SK-MEL-5 (cell line): ENCODE measurements at places on chromosomes 1 and 21.

- peak; percentile 91 for DNase-seq
These were observed 54.0 kb downstream of the APP start for GRCh38 chr21:26116456-26117011.

GRCh38 chr1:18712252-18712600 lies 81.6 kb downstream of the PAX7 start:
- DNase-seq, result no peak

GRCh38 chr1:60894130-60894529 lies 188.2 kb upstream of the NFIA start:
- no peak for DNase-seq

DNA sequence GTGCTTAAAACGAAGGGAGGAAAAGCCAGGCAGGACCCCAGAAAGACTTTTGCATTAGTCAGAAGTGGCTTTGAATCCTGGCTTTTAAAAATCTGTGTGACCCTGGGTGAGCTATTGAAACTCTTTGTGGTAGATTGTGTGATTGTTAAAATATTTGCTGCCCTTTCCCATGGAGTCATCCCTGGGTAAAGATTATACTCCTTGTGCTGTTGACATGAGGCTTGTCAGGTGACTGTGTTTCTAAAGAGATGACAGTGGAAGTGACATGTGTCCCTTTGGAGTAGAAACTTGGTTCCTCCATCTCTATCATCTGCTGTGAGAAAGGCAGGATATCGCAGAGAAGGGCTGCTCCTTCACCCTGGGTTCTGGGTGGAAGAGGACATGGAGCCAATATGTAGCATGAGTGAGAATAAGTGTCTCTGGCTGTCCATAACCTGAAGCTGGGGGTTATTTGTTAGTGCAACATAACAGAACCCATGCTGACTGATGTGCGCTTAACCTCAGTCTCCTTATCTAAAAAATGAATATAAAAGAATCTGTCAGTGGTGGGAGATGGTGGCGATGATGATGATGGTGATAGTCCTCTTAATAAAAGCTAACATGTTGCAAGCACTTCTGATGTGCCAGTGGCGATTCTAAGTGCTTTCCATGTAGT lies 187.6 kb downstream of the RHOU start:
- no peak for DNase-seq

DNA sequence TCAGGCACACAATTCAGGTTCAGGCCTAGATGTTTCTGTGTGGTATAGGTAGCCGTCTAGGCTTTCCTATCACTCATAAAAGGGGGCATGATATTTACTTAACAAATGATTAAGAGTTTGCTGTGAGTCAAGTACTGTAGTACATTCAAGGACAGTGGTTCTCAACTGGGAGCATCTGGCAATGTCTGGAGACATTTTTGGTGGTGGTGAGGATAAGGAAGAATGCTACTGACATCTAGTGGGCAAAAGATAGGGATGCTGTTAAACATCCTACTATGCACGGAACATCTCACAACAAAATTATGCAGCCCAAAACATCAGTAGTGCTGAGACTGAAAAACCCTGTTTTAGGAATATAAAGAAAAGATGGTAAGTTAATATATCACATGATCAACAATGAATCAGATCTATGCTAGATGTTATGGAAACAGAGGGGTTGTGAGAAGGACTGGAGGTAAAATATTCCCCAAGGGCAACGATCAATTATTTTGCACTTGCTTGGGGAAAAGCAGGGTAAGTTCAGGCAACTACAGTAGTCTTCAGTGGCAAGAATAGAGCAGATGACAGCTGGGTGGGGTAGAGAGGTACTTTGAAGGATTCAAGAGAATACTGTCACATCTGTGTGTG lies 4.9 kb downstream of the DNTTIP2 start:
- peak; percentile 25 for DNase-seq

DNA sequence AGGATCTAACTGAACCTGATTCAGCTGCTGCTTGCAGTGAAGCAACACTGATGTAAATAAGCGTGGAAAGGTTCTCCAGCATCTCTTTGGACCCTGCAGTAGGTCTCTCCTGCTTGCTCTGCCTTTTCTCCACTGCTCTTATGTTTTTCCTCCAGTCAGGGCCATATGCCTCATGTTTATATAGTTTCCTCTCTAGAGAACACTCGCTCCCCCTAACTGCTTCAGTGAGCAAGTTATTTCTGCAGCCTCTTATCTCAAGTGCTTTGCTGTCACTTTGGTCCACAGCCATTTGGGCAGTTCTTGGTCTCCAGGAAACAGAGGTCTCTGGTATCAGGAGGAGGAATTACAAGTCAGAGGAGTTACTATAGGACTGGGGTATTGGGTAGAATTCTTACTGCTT lies 5.3 kb downstream of the PRUNE1 start:
- DNase-seq, result no peak
